ENCODE measurements at places on chromosomes 7 and 10.
A peak's percentile ranks its signal among the peaks of the same experiment; 100 is the strongest.

DNA sequence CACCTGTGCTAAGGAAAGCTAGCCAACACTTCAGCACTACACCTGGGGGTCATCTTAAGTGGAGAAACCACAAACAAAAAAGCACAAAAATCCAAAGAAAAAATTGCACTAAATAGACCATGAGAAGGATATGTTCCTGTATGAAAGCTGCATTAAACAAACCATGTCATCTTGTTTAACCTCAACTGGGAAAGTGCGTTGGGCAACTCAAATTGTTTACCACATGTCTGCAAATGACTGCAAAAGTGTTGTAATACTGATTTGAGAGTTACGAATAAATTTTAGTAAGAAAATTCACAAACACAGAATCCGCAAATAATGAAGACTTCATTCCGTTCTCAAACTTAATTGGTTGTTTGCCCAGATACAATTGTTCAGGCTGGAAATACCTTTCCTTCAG is 111.9 kb upstream of the EGFR start:
- no peak for DNase-seq

GRCh38 chr10:84138478-84139125 is 707 bp upstream of the GHITM start:
- DNase-seq: no peak

GRCh38 chr7:29194594-29195427 is at the start of gene CHN2:
Gene CHN2, plus strand, starts transcription at chr7:29194775.
- DNase-seq: peak; percentile 71

GRCh38 chr10:84333864-84334451 is 5.6 kb downstream of the CCSER2 start:
- DNase-seq: no peak

DNA sequence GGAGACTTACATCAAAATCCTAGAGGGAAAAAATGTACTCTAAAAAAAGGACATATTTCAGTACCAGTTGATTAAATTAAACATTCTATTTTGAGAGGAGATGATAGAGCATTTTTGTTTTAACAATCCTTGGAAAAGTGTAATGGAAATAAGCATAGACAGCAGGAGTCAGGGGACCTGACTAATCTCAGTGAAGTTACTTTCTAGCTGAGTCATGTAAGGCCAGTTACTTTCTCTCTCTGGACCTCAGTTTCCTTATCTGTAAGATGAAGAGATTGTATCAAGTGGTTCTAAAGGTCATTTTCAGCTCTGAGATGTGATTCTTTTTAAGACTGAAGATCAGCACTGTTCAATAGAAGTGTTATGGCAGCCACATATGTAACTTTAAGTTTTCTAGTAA is 44.1 kb downstream of the VTI1A start:
- no peak for DNase-seq

GRCh38 chr7:141944811-141945210 is 2.0 kb downstream of the CLEC5A start:
- no peak for DNase-seq

GRCh38 chr7:41540601-41541000 is 162.3 kb downstream of the INHBA start:
- no peak for DNase-seq

DNA sequence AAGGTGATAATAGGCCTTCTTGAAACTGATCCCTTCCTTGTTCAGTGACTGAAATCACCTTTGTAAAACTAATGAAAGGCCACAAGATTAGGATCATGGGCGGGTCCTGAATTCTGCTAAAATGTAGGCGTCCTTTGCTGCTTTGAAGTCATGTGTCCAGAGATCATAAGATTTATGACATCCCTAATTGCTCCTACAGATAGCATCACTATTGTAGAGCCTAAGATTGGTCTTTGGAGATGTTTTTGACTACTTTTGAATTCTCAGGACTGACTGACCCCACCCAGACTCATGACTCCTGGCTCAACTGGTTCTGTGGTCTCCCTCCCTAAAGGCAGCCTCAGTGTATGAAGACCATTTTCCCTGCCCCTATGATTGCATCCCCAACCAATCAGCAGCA is 322.6 kb upstream of the SEMA3D start:
- DNase-seq: no peak

- DNase-seq: no peak
Observed at GRCh38 chr7:35792472-35792871, 8.4 kb upstream of the SEPTIN7 start.

DNA sequence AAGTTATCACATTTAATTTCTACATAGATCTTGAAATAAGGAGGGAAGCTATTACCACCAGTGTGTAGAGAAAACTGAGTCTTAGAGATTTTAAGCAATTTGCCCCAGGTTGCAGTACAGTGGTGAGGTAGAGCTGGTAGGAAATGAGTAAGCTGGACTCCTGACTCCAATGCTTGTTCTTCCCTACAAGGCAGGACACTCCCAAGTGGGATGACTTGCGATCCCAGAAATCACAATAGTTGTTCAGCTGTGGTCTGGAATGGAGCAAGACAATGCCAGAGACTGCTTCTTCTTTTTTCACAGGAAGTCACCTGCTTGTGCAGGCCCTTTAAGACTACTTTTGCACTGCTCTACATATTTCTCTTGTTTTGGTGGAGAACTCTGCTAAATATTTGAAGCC is 327.2 kb upstream of the BMPER start:
- DNase-seq: no peak

DNA sequence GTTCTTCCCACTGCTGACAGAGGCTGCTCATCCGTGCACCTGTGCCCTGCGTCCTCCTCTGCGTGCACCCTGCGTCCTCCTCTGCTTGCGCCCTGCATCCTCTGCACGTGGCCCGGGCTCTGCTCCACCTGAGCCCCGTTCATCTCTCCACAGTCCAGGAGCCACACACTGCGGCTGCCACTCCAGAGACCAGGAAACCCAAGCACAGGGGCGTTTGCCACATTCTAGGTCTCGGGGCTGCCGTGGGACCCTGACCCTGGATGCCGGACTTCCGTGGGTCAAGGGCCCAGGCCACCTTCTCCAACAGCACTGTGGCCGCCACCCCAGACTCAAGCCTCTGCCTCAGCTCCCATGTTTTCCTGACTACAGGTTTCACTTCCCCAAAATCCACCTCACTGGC is 460.4 kb downstream of the PTPRN2 start:
- no peak for DNase-seq

DNA sequence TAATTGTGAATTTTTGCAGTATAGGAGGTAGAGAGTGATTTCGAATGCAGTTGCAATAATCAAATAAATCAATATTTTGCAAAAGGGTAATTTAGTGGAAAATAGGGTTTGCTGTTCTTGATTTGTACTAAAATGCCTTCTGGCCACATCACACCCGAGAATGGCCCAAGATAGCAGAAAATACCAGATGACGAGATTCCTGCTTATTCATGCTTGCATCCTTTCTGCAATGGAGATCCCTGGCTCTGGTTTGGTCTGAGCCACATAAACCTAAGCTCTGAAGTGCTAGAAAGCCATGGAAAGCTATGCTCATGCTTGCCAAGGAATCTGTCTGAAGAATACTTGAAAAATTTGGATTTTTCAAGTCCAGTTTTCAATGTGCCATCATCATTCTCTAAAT is 634.2 kb upstream of the COBL start:
- DNase-seq: no peak

DNA sequence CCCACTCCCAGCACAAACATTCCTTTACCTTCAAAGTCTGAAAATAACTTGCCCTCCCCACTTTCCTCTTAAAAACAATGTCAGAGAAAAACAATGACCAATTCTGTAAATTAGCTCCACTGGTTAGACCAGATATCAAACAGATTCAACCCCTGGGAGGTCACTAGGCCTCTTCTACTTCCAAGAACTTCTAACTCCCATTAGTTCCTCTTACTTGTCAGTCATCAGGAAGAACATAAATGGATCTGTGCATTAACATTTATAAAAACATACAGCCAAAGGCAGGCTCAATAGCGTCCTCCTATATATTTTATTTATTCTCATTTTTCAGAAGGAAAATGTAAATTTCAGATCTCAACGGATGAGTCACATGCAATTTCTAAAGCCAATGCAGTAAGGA is 2.2 kb downstream of the ELAPOR2 start:
- DNase-seq: no peak

- DNase-seq: no peak
Observed at GRCh38 chr7:70775570-70776156, 356.3 kb upstream of the GALNT17 start.

DNA sequence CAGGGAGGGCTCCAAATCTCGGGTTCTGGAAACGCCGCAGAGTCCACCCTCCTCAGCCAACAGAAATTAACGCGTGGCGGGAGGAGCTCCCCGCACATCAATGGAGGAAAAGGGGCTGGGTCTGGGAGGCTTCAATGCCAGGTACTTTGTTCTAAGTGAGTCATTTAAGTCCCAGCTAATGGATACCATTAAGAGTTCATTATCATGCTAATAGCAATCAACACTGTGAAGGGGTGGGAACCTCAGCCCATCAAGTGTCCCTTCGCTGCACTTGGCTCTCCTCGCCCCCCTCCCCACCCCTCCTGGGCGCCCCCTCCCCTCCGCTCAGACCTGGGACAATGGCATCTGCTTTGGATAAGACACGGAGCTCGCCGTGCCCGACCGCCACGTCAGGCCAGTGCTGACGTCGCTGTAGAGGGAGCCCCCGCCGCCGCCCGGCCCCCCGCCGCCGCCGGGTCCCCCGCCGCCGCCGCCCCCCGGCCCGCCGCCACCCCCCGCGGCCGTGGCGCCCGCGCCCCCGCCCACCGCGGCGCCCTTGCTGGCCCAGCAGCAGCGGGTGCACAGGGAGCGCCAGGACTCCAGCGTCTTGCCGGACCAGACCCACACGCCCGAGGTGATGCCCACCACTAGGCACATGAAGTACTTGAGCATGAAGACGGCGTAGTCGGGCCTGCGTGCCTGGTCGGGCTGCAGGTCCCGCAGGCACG is 2.9 kb downstream of the FZD8 start:
- peak; percentile 34 for DNase-seq

DNA sequence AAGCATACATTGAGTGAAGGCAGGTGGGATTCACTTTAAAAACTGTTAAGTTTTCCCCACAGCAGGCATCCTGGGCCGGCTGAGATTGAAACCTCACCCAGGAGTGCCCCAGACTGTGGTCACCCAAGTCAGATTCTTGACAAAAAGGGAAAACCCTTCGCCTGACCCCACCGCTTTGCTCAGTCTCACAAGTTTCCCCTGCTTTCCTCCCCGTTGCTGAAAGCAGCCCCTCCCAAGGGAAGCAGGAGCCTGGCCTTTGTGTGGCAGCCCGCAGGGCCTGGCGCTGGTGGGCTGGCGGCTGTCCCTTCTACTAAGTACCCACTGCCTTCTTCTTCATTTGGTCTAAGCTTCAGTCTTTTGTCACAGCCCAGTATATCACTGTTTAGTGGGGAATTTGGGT is 16.0 kb downstream of the RNF32 start:
- no peak for DNase-seq

DNA sequence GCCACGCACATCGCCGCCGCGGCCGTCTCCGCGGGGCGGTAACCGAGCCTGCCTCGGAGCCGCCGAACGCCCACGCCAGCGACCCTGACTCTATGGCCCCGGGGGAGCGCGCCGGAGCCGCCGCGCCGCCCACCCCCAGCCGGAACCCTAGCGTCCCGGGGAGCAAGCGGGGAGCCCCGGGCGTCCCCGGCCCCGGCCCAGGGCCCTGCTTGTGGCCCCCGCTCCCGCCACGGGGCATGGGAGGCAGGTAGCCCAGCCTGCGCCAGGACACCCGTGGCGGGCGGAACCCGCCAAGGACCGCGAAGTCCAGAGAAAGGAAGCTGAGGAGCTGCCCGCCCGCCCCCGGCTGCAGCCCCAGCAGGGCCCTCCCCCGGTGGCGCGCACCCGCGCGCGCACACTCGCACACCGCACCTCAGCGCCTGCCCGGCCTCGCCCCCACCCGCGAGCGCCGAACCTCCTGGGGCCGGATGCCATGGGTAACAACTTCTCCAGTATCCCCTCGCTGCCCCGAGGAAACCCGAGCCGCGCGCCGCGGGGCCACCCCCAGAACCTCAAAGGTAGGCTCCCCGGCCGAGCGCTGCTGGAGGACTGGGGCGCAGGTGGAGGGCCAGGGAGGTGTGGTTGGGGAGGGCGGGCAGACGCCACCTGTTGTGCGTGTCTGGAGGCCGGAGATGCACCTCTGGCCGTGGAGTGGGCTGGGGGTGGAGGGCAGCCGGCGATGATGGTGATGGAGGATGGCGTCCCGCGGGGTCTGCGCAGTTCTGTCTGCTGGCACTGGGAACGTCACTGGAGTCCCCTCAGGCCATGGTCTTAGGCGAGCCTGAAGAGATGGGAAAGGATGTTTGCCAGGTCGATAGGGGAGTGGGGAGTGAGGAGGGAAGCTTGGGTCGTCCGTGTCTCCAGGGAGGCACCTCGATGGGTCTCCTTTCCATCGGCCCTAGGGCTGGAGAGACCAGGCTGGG is 692 bp downstream of the NEURL1 start:
- peak; percentile 34 for DNase-seq

DNA sequence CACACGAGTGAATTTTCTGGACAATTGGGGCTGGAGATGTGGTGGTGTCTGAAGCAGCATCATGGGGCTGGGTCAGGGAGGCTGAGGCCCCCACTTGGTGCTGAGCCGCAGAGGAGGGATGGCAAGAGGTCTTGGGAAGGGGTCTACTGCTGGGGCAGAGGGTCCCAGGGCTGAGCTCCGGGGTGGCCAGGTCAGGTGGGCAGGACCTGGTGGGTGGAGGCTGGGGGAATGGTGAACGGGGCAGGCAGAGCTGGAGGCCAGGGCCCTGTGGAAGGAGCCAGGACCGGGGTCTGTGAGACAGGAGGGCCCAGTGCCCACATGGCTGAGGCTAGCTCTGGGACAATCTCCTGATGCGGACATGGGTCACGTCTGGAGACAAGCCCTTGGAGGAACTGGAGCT is 20.4 kb upstream of the LFNG start:
- no peak for DNase-seq

GRCh38 chr10:3433988-3434387 is 261.4 kb upstream of the PITRM1 start:
- DNase-seq: no peak

DNA sequence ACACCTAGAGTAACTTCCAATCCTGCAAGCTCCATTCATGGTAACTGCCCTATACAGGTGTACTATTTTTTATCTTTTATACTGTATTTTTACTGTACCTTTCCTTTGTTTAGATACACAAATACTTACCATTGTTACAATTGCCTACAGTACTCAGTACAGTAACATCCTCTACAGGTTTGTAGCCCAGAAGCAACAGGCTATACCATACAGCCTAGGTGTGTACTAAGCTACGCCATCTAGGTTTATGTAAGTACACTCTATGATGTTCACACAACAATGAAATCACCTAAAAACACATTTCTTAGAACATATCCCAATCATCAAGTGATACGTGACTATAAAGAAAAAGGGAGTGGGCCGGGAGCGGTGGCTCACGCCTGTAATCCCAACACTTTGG is 53.1 kb upstream of the SLIT1 start:
- no peak for DNase-seq

GRCh38 chr7:106870528-106870927 is 5.4 kb downstream of the PIK3CG start:
- DNase-seq: no peak

GRCh38 chr7:35726654-35727053 is 31.7 kb upstream of the HERPUD2 start:
- no peak for DNase-seq

- no peak for DNase-seq
Observed at GRCh38 chr7:154649434-154649833, 353.5 kb downstream of the PAXIP1 start.

GRCh38 chr10:32959006-32959920 is 1.2 kb upstream of the ITGB1 start:
- DNase-seq: no peak

All from left ventricle myocardium superior (tissue), 1 donor.